RPMI7951 (cell line): ENCODE measurements at places on chromosomes 1 and 21.

GRCh38 chr1:185224132-185224531 is 67.2 kb downstream of the SWT1 start:
- no peak for DNase-seq

DNA sequence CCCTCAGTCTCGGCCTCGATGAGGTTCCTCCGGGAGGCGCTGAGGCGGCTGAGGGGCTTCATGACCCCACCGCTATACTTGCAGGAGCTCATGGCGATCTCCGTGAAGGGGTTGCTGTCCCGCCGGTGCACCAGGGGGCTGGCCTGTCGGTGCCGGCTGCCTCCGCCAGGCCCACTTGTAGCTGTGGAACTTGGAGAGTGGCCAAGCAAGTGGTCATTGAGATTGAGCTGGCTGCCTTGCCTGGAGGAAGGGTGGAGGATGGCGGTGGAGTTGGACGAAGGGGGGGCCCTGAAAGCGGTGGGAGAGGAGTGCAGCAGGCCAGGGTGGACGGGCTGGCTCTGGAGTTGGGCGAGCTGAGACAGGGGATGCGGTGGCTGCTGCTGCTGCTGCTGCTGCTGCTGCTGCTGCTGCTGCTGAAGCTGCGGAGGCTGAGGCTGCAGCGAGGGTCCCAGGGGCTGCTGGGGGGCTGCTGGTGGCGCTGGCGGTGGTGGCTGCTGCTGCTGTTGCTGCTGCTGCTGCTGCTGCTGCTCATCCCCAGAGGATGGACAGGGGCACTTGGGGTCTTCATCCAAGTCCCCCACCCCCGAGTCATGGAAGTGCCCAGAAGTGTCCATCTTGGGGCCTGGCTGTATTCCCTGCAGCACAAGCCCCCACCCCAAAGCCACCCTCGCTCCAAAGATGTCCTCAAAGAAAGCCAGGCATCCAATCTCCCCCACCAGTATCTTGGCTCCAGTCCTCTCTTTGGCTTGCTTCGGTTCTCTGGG is 548 bp downstream of the KCNN3 start:
- peak; percentile 72 for DNase-seq

DNA sequence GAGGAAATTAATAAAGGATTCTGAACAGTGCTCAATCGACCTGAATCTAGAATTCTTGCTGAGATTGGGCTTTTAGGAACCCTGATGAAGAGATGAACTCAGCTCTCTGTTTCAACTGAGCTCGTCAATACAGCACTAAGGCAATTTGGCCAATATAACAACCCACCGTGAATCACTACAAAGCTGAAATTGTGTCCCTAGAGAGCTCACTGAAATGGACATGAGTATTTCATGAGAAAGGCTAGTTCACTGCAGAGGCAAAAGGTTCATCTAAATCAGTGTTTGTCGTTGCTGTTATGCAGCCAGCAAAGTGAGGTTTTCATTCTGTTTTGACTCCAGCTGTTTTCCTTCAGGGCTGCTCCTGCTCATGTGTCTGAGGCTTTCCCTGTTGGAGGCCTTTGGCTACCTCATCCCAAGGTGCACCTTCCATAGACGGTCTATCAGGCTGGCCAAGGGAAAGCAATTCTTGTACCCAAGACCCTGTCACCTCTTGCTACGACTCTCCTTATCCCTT is 83.5 kb downstream of the URB2 start:
- DNase-seq = no peak

DNA sequence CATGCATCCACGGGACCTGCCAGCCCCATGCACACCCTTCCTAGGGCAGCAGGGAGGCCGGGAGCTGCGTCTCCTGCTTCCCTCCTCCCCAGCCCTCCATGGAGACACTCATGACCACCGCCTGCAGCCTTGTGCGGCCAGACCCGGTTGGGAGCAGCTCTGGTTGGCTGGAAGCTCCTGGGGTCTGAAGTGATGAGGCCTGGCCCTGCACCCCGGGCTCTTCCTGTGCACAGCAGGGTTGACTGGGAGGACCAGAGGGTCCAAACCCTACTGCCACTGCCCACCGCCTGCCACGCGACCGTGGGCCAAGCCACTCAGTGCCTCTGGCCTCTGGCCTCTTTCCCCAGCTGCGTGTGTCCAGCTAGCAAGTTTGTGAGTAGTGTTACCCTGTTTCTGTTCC is 111.1 kb upstream of the COL6A1 start:
- DNase-seq = no peak

GRCh38 chr1:188170411-188170810 is 1341.7 kb downstream of the PLA2G4A start:
- no peak for DNase-seq

DNA sequence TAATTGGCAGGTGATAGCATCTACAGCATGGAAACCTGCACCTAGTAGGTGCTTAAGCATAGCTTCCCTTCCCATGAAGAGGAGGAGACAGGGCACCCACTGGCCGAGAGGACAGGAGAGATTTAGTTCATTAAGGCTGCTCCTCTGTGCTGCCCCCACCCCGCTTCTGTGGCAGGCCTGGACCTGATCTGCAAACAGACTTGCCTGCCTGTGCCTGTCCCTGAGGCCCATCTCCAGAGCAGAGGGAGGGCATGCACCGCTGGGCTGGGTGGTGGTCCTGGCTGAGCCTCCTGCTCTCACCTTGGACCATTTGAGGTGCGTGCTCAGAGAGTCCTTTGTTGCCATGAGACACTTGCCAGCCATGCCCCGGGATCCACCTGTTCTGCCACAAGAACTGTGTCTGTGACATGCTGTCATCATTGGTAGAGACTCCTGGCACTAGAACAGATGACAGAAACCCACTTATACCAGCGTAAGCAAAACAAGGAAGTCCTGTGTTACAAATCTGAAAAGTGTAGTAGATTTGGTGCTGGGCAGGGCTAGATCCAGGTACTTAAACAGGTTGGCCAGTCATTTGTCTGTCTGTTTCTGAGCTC is 55.6 kb downstream of the PTPRF start:
- no peak for DNase-seq

DNA sequence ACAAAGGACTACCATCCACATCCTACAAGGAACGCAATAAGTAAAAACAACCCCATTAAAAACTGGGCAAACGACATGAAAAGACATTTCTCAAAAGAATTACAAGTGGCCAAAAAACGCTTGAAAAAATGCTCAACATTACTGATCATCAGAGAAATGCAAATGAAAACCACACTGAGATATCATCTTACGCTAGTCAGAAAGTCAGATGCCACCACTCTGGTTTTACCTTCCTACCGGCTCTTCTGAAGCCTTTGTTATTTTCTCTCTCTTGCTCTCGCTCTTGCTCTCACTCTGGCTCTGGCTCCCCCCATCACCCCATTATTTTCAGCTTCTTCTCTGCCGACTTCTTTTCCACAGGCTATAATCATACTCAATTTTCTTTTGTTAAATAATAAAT is 38.8 kb downstream of the VPS45 start:
- no peak for DNase-seq

DNA sequence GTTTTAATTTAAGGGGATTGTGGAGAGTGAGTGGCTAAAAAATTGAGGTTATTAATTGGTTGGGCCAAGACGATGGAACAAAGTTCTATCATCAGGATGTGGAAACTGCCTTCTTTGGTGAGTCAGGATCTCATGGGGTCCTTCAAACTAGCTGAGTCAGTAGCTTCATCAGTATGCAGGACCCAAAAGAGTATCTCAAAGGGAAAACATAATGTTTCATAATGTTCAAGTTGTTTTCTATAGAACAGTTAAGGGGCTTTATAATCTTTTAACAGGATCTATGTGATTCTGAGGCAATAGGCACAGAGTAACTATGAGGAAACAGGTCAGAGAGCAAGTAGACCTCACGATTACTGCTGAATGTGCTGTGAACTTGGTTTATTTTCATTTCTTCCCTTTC is 3.2 kb upstream of the OLFML2B start:
- DNase-seq = no peak

GRCh38 chr1:228161866-228162265 is 3.7 kb upstream of the IBA57 start:
- no peak for DNase-seq

GRCh38 chr1:168640836-168641235 is 64.4 kb downstream of the XCL1 start:
- DNase-seq = no peak

GRCh38 chr1:185720633-185721272 is 13.4 kb upstream of the HMCN1 start:
- DNase-seq = peak; percentile 42

DNA sequence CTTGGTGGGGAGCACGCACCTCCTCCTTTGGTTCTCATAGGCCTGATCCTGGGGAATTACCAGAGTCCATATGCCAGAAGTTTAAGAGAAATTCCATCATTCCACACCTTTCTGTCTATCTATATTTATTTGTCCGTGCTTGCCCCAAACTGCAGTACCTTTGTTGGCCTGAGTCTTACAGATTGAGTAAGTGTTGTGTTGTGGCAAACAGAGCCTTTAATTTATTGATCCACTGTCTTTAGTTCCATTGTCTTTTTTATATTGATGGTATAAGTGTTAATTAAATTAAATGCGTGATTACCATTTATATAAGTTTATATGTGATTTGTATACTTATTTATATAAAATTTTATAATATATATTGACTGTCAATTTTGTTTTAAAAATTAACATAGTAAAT is 4.9 kb downstream of the SH3BGR start:
- DNase-seq = no peak

DNA sequence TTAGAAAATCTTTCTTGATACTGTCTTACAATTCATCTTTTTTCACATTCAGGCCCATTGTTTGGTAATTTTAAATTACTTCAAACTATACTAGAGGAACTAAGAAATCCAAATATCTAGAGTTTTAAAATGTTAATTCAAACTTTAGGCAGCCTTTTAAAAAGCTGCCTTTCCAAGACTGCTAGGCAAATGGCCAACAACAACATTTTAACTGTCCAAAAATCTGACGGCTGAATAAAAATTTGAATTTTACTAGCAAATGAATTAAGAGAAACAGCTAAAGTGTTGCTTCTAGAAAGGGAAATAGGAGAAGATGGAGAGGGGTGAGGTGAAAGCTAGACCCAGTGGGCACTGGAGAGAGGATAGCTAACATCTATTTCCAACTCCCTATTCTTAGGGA is 17.2 kb downstream of the DPYD start:
- DNase-seq = no peak

DNA sequence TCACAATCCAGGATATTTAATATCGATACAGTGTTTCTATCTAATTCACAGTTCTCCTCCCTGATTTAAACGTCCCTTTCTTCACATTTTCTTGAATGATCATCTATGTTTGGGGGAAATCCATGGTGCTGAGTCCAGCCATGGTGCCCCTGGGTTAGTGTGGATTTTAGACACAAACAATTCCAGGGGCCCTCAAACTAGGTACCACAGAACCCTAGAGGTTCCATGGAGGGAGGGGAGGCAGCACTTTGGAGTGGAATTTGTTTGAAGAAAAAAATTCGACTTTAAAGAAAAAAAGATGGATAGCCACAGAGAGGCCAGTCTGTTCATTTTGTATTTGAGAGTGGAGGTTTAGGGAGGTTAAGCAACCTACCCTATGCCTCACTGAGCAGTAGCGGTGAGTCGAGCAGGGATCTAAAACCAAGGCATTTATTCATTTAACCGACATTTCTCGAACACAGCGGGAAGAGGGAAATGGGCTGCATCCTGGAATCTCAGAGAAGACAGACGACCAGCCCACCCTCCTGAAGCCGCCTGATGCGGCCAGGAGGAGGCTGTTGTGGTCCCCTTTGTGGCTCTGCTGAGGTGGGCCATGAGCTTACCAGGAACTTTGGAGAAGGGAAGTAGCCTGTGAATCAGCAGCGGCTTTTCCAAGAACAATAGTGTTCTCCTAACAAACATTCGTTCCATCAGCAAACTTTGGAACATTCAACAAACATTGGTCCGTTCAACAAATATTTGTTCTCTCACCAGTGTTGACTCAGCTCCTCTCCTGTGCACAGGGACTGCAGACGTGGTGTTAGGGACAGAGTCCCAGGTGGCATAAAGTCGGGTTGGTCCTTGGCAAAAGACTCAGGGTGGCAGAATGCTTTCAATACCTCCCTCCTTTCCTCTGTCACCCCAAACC is 103.5 kb upstream of the ZBTB40 start:
- DNase-seq = no peak

DNA sequence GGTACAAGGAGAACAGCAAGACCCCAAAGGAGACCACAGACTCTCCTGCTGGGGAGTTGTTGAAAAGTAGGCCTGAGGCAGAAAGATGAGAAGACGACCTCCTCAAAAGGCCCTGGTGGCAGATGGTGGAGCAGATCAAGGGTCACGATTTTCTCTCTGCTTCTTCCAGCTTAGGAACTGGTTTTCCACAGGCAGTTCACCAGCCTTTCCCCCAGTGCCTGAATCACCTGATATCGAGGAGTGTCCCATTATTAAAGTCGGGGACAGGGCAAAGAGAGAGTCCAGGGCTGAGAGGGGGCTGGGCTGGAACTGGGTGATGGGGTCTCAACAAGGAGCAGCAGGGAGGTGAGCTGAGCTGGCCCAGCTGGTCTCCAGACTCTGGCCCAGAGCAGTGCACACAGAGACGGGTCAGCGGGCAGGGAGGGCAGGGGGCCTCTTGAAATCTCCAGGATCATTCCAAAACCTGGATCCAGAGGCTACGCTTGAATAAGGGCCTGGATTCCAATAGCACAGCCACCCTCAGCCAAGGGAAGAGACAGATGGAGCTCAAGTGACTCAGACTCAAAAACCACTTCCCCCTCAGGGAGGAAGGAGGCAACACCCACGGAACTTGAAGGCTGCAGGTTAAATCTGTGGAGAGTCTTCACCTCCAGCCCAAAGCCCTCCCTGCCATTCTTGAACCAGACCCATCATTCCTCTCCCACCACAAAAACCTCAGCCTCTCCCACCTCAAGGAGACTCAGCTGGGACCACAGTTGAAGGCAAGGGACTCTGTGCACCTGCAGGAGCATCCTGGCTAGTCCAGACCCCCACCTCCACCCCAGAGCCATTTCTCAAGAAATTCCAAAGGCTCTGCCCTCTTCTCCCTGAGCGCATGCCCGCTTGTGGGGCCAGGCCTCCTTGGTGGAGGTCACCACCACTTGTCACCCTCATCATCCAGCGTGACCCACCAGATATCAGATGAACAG is at the start of gene S100A5:
Gene S100A5, minus strand, starts transcription at position 541 of the 968 bp plus-strand sequence. CDS start 743 bp downstream, outside the sequence.
- DNase-seq = peak; percentile 94

GRCh38 chr1:223836586-223836985 is 9.2 kb downstream of the TP53BP2 start:
- no peak for DNase-seq

- no peak for DNase-seq
These were observed 9.7 kb downstream of the DESI2 start for GRCh38 chr1:244662599-244662998.

GRCh38 chr1:76625886-76626678 is 241.2 kb upstream of the ST6GALNAC5 start:
- DNase-seq = no peak

DNA sequence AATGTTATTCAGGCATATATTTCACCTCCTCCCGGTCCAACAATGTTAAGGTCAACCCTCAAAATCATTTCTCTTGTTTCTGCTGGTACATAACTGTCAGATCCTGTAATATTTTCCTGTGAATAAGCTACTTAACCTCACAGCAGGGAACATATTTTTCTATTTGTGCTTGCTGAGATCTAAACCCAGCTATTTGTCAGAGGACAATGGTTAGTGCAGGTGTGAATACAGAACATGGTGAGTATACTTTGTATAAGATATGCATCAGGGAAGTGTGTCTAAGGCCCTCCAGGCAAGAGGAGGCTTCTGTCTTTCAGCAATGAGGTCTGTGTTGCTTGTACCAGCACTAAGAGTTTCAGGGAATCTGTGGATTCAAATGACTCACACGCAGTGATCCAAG is 970.6 kb downstream of the NCAM2 start:
- no peak for DNase-seq

GRCh38 chr21:38343691-38344090 is 86.9 kb downstream of the KCNJ15 start:
- peak; percentile 96 for DNase-seq

GRCh38 chr21:31374395-31374794 is 30.3 kb upstream of the TIAM1 start:
- DNase-seq = no peak
